ENCODE measurements at places on chromosomes 2 and 18. TPM values are rescaled to one million over a fixed set of nuclear protein-coding genes. Genes with fewer than 3 reads are reported as not detected.

Gene CTAGE1
- 0.02 TPM for total RNA-seq

Gene REG1B
- not detected for total RNA-seq

Gene FBLN7
- total RNA-seq, result 0.95 TPM

Gene MGAT5
- 41.6 TPM for total RNA-seq

Gene IL36B
- not detected for total RNA-seq

Measured in HepG2 (cell line).